BJ (cell line): ENCODE measurements at places on chromosomes 1 and 21. TPM values are rescaled to one million over a fixed set of nuclear protein-coding genes. Genes with fewer than 3 reads are reported as not detected.

VHLL gene
- polyA plus RNA-seq = not detected in 2 replicates

- no peak for DNase-seq
These were observed 15.7 kb downstream of the OR2B11 start for GRCh38 chr1:247442164-247442563.

- DNase-seq = no peak
These were observed 71.3 kb downstream of the RIPK4 start for GRCh38 chr21:41695513-41695912.

FCER1A gene
- not detected in 2 replicates for polyA plus RNA-seq

DNA sequence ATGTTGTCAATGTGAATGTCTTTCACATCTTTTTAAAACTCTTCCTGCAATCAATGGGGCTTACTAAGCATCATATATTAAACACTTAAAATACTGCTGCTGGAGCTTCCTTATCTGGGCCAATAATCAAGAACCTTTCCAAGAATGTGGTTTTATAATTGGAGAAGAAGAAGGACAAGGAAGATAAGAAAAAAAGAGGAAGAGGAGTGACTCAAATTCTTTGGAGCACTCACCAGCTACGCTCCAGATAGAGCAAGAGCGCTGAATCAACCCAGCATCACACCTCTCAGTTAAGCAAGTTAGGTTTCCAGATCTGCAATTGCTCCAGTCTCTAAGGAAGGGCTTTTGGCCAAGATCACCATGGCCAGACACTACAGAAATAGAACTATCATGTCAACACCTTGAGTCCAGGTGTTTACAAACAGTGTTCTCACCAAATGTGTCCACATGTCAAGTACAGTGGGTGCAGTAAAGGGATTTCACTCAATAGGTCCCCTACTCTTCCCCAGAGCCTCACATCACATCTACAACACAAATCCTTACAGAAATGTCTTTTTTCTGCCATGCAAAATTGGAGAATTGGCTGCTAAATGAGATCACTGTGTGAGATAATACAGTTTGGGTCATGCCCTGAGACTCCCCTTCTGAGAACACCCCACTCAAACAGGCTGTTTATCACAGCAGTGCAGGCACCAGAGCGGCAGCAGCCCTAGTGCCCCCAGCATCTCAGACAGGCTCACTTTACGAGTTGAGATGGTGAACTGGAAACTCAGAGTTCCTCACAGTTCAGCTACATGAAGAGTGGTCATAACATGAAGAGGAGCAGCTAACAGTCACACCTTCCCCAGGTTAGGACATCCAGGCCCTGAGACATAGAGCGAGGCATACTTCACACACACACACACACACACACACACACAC, 1.7 kb upstream of the SPRR2B start:
- DNase-seq = no peak

OR2T33 gene
- polyA plus RNA-seq = not detected in 2 replicates

DNA sequence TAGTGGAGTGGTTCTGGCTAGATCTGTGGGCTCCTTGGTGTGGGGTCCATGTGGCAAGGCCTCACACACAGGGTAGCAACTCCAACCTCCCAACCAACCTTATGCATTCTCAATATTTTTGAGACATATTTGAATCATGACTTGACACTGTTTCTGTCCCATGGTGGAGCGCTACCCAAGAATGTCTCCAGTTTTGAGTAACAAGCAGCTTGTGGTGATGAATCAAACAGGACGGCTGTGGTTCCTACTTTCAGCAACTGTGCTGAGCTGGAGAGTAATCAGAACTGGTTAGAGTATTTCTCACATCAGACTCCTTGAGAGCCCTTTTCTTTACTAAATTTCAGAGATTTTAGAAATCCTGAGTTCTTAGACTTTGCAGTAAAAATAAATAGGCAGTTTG, 3.1 kb downstream of the LCE3D start:
- no peak for DNase-seq

DNA sequence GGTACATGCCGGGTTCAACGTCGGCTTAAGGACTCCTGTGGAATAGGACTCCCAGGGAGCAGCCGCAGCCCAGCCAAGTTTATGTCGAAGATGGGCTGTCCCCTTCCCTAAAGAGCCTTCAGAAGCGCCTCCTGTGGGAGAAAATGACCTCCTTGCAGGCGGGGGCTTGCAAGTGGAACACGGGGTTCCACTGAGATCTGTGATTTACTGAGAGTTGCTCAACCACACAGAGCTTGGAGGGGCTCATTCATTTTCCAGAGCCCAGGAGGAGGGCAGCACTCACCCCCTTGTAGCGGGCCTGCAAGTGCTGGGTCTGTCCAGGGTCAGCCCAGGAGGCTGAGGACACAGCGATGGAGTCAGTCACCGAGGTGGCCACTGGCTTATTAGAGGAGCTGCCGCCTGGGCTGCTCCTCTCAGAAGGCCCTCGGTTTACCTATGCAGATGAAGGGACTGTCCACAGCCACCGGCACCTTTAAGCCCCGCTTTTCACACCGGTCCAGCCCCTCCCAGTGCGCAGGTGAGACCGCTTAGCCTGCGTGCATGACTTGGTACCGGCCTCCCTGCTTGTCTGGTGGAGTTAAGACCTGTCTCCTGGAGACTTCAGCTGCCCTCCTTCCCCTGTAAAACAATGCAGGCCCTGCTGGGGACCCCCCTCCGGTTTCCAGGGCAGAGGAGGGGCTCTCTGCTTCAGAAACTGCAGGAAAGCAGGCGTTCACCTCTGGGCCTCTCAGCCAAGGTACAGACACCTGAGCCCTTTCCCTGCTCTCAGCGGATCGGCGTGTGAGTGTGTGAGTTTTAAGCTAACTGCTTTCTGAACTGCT, 57.5 kb downstream of the ATP5PO start:
- DNase-seq = no peak

PPCS gene
- 27.1 and 30.6 TPM in 2 replicates for polyA plus RNA-seq

- DNase-seq = no peak
These were observed 2.7 kb downstream of the HMGN1 start for GRCh38 chr21:39346206-39346605.

SLC26A9 gene
- not detected in 2 replicates for polyA plus RNA-seq

GRCh38 chr1:244970744-244971551, 106.6 kb upstream of the HNRNPU start:
- DNase-seq = peak; percentile 74

RSPH1 gene
- 0.06 and 0.11 TPM in 2 replicates for polyA plus RNA-seq

DNA sequence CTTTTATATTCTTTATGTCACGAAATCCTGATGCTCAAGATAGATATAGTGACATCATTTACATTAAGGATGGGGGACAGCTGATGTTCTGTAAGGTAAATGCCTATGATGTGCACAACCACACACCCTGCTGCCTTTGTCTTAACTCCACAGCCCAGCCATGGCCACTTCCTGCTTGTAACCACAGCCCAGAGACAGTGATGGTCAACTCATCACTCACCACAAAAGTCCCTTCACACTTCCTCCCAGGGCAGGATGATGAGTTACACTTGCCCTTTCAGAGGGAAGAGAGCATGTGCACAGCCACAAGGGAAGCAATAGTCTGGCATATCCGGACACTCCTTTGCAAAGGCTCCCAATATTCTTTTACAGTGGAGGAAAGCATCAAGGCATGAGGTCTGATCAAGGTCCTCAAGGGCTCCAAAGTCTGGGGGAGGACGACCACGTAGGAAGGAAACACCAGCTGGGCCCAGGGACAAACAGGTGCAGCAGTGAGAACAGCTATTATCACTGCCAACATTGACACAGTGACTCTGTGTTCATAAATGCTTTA, 53.8 kb downstream of the PLPP3 start:
- no peak for DNase-seq

IFNLR1 gene
- not detected in 2 replicates for polyA plus RNA-seq

DNA sequence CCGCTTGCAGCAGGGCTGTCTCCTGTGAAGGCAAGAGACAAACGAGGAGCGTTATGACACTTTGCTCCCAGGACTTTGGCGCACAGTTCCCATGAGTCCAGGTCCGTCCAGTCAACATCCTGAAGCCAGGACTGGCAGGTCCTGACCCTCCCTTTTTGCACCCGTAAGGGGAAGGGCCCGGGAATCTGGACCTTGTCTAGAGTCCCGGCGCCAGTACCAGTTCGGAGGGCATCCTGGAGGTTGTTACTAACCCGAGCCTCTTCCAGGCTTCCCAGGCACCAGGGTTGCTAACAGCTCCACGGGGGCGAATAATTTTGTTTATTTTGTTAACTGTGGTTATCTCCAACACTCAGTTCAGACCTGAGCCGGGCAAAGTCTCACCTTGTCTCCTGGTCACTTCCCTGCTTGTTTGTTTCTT, 682 bp upstream of the RWDD3 start:
- no peak for DNase-seq

DNA sequence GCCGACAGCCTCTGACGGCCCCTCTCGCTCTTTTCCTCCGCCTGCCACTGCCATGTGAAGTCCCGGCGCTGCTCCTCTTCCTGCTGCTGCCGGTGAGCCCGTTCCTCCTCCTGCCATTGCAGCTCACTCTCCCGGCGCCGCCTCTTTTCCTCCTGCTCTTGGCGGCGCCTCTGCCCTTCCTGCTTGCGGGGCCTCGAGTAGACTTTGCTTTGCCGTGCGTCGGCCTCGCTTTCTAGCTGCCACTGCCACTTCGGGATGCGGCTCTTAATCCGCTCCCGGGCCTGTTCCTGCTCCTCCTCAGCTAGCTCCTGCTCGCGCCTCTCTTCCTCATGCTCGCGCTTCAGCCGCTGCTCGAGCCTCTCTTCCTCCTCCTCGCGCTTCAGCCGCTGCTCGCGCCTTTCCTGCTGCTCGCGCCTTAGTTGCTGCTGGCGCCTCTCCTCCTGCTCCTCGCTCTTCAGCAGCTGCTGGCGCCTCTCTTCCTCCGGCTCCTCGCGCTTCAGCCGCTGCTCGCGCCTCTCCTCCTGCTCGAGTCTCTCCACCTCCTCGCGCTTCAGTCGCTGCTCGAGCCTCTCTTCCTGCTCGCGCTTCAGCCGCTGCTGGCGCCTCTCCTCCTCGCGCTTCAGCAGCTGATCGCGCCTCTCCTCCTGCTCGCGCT, 4.3 kb downstream of the TCHH start:
- no peak for DNase-seq

HCRTR1 gene
- polyA plus RNA-seq = not detected in 2 replicates

DNA sequence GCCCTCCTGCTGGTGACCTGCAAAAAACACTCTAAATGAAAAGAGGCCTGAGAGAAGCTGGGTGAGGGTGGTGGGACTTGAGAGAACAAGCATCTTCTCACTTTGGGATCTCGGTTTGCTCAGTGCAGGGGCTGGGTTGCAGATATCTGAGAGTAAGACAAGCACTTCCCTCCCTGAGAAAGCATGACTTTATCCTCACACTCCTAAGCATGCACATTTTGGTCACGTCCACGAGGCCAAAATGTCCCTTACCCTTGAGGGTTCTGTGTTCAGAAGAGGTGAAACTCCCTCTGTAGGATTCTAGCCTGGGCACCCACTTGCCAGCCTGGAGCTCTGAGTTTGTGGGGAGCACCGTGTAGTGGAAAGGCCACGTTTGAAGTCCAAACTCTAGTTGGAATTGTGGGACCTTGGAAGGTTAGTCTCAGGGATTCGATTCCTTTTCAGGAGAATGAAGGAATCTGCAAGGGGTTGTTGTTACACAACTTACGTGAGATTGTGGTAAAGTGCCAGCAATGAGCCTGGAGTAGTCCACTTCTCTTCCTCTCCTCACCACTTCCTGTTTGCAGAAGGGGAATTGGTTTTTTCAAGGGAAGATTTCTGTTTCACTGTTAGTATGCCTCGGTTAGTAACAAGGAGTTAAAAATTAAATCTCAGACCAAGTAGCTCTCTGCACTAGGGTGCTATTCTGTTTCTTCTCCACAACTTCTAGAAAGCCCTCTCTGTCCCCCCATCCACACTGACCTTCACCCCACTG, 3.0 kb downstream of the FCAMR start:
- no peak for DNase-seq

- DNase-seq = no peak
These were observed 310.6 kb downstream of the NPHP4 start for GRCh38 chr1:5681654-5682053.

DNA sequence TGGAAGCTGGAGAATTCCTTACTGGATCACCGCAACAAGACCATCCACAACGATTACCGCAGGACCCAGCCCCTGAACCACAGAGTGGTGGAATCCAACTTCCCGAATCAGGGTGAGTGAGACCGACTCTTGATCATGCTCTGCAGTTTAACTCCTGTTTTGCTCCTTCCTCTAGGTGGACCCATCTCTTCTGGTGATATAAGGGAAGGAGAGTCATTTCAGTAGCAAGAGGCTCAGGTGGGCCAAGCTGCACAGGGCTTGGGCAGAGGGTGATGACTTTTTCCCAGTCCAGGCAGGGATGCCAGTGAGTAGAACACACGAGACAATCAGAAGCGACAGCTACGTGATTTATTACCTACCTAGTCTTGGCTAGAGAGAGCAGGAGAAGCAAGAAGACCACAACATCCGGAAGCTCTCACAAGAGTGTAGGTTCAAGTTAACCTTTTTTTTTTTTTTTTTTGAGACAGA, 25.2 kb downstream of the CA6 start:
- DNase-seq = no peak

- DNase-seq = no peak
These were observed 613.7 kb upstream of the B3GALT2 start for GRCh38 chr1:193799948-193800690.

- no peak for DNase-seq
These were observed 36.3 kb upstream of the PCBP3 start for GRCh38 chr21:45607021-45607908.

- DNase-seq = no peak
These were observed 58.1 kb upstream of the SH3GLB1 start for GRCh38 chr1:86646256-86646655.

KLHDC9 gene
- polyA plus RNA-seq = 3.9 and 5.8 TPM in 2 replicates

- no peak for DNase-seq
These were observed 65.4 kb downstream of the NPHP4 start for GRCh38 chr1:5926686-5927435.

DNA sequence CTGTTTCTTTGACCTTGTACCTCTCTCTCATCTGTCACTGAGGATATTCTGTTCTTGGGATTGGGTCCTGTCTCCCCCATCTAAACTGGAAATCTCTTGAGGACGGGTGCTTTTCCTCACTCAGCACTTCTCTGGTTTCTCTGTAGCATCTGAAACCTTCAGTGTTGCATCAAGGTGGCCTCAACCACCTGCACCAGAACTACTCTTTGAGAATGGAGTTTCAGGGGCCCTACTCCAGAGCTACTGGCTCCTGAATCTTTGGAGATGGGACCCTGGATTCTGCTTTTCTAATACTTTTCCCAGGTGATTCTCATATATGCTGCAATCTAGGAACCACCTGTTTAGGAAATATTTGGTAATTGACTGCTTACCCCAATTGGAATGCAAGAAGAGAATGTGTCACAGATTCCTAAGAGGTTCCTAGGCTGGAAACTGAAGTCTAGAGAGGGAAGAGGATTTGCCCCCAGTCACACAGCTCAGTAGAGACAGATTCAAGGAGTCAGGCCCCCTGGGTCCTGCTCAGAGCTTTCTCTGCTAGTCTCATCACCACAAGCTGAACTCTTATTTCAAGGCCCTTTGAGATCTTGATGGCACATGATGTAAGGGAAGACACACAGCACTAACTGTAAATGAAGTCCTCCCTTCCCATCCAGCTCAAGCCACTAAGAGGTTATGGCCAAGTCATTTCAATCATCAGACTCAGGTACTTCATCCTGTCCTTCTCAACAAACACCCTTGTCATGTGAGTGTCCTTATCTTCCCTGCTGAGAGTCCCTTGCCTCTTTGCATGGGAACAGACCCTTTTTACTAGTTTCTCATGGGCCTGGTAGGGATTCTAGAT, 48.7 kb downstream of the EIF2D start:
- no peak for DNase-seq

GRCh38 chr1:198880397-198880796, 241.6 kb downstream of the PTPRC start:
- DNase-seq = no peak

C1orf74 gene
- 1.3 and 1.6 TPM in 2 replicates for polyA plus RNA-seq

- DNase-seq = no peak
These were observed 61.4 kb downstream of the OLFML2B start for GRCh38 chr1:161962091-161962887.
